ENCODE measurements at places on chromosomes 6 and 20. TPM values are rescaled to one million over a fixed set of nuclear protein-coding genes. Genes with fewer than 3 reads are reported as not detected.

- DNase-seq, result peak; percentile 16
Observed at GRCh38 chr6:128305228-128305627, 215.2 kb downstream of the PTPRK start.

- peak; percentile 53 for DNase-seq
Observed at GRCh38 chr6:136408204-136408603, 118.6 kb upstream of the BCLAF1 start.

- no peak for DNase-seq
Observed at GRCh38 chr6:93420163-93420795, 920 bp upstream of the EPHA7 start.

DNA sequence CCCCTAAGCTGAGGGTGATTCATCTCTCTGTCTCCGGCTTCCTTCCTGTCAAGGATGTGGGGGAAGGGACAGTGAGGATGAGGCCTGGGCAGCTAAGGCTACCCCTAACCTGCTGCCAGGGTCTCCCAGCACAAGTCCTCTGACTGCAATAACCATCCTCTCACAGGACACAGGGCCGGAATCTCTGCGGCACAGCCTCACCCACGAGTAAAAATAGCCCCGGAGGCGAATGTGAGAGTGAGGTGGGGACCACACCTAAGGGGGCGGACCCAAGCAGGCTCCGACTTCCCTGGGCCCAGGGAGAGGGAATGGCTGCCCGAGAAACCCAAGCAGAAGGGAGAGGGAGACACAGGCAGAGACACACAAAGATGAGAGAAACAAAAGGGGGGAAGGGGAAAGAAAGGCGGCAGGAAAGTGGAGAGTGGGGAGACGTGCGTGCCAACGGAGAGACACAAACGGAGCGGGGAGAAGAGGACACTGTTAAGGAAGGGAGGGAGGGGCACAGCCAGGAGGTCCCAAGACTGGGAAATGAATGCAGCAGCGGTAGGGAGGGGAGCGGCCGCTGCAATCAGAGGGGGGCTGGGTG, 1.4 kb downstream of the CLIC1 start:
- DNase-seq, result peak; percentile 55

SLC2A10 gene
- 12.7 TPM for total RNA-seq

DNA sequence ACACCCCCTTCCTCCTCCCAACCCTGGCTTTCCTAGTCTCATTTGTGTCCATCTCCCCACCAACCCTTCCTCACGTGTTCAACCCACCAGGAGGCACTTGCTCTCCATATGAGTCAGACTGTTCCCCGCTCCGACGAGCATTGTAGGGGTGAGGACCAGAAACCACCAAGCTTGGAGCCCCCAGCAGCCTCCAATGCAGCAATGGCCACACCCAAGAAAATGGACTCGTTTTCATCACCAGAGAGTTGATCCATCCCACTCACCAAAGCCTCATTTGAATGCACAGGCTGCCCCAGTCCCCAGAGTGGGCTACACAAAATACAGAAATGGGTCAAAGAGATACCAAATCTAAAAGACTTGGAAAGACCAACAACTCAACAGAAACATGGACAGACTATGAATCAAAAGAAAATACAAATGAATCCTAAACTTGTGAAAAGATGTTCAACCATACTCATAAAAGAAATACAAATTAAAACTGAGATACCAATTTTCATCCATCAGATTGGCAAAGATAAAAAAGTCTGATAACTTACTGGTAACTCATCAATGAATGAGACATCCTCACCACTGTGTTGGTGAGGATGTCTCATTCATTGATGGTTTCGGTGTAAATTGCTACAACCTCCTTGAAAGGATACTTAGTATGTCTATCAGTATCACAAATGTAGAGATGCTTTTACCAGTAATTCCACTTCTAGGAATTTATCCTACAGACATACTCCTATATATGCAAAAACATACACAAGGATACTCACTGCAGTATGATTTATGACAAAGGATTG, 68.1 kb downstream of the TRERF1 start:
- DNase-seq, result no peak

SCRT2 gene
- total RNA-seq, result not detected

All from astrocyte (in vitro differentiated cells and primary cell).